AG04449 (cell line): ENCODE measurements at places on chromosomes 1 and 21.

DNA sequence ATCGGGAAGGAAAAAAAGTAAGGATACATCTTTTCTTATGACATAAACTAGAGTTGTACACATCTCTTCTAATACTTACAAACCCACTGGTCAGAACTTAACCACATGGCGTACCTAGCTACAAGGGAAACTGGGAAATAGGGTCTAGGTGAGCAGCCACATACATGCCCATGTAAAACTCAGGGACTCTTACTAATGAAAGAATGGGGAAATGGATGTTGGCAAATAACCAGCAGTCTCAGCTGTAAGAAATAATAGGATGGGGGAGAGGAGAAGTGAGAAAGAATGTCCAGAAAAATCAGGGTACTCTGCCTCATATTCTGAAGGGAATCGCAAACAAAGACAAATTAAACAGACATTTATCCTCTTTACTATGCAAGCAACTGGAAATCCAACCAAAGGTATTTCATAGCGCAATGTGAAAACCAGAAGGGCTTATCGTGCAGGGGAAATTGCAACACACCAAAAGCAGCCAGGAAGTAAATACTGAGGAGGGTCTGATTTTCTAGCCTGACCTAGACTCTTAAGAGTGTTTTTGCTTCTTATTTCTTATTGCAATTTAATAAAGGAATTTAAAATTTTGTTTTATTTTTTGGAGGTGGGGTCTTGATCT lies 17.5 kb downstream of the GTF2B start:
- DNase-seq: no peak

DNA sequence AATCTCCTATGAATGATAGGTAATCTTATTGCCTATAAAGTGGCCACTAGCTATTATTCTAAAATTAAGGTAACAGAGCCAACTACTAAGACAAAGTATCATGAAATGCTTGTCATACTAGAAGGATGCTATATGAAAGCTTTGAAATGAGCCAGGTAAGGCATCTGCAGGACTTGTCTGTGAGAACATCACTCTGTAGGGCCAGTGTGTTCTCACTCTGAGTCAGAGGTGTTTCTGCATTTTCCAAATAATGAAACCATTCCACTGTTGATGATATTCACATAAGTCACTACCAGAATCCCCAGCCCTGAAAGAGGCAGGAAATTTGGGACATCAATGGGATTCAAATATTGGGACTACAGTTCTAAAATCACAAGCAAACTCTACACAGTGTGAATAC lies 25.8 kb upstream of the GBP5 start:
- DNase-seq: no peak

DNA sequence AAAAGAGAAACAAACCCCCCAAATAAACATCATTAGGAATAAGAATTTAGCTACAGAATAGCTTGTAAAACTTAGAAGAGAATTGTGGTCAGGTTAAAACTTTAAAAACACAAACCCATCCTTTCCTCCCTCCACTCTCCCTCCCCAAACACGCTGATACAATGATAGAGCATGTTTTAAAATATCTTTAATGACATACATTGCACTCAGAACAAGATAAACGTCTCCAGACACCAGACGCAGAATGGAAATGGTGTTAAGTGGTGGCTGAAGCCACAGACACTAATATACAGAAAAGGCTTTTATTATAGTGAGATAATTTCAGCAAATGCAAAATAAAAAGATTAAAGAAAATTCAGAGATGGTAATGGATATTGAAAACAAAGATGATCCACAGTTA lies 58.9 kb upstream of the SAMD13 start:
- DNase-seq: no peak

GRCh38 chr1:65360648-65361047 lies 51.3 kb downstream of the DNAJC6 start:
- no peak for DNase-seq

- DNase-seq: no peak
These were observed 6.2 kb downstream of the C1orf210 start for GRCh38 chr1:43279161-43279560.

DNA sequence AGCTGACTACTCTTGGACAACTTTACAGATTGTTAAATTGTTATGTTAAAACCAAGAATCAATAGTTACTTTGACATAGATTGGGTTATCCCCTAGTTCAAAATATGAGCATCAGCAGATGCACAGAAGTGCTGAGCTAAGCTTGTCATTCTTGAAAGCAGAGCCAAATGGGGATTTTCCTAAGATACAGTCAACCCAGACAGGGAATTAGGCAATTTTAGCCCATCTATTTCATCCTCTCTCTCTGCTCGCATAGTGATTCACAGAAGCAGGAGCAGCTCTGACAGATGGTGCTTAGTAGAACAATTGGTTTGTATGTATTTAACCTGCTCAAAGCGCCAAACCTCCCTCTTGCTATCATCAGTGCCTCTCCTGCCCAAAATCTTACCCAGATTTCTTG lies 27.9 kb upstream of the PRRC2C start:
- DNase-seq: no peak

DNA sequence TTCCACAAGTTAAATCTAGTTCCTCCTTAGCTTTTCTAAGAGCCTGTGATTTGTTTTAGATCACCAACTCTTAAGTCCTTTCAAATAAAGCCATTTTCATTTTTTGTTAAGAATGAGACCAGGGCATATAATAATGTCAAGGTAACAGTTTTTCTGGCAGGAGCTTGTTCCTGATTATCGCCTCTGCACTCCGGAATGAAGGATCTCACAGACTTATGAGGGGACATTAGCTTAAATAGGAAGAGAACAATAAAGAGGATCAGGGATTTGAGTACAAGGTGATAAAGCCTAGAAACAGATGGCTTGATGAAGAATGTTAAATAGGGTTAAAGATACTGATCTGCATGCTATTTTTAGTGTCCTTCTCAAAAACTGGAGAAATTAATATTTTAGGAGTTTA lies 13.6 kb upstream of the OTUD7B start:
- no peak for DNase-seq

GRCh38 chr1:109984190-109984455 lies 442 bp upstream of the AHCYL1 start:
- no peak for DNase-seq

DNA sequence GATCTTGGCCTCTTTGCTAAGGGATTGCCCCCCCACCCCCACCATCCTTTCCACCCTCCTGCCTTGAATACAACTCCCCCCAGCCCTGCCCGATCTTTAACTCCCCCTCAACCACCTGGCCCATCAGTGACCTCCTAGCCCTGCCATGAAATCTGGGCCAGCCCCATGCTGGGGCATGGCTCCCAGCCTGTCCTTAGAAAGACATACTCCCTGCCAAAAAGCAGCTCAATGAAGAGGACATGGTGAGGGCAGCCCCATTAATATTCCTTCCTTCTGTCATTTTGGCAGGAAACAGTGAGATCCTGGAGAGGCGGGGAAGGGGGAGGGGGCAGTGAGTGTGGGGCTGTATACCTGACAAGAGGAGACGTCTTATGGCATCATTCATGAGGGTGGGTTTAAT lies 66.8 kb upstream of the DISP3 start:
- DNase-seq: no peak

GRCh38 chr1:16906873-16907272 lies 11.1 kb downstream of the RNU1-2 start:
- DNase-seq: no peak

- DNase-seq: no peak
These were observed 50.5 kb downstream of the ABL2 start for GRCh38 chr1:179178950-179179349.

DNA sequence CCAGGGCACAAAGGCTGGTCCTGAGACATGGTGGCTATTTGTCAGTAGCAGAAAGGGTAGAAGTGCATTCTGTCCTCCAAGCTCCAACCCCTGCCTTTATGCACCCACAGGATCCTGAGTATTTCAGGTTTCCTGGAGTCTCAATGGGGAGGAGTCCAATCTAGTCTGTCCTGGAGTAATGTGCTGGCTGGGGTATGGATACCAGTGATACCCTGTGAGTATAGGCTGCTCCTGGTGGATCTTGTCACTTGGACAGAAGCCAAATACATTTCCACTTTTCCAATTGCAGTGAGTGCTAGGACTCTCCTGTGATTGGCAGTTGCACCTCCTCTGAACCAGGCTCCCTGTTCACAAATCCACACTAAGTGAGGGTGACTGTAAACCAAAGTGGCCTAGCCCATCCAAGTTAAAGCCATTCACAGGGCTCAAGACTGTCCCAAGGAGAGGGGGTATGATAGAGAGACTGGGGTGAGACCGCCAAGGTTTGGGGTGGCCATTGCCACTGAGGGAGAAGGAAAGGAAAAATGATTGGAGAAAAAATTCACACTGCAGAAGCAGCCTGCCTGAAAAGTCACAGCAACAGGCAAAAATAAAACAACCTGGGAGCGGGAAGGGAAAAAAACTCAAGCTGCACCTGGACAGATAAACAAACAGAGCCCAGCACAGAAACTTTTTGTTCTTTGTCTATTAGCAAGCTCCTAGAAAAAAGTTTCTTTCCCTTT lies 163.4 kb upstream of the ETV3 start:
- DNase-seq: no peak

- no peak for DNase-seq
These were observed 56.0 kb upstream of the CITED4 start for GRCh38 chr1:40917995-40918711.

DNA sequence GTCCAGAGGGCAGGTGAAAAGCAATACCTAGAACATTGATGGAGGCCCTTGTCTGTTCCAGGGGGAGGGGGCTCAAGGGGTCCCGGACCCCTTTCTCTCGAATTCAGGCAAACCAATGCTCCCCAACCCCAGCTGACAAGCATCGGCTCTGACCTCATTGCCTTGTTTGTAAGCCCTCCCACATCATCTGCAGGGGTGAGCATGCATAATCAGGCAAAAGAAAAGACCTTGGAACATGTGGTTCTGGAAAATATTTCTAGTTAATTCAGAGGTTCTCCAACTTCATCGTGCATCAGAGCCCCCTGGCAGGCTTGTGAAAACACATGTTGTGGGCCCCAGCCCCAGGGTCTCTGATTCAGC lies 231.3 kb downstream of the TOMM20 start:
- no peak for DNase-seq

GRCh38 chr1:208332774-208333126 lies 88.6 kb upstream of the PLXNA2 start:
- no peak for DNase-seq

- DNase-seq: peak; percentile 90
These were observed 43.5 kb downstream of the ALPL start for GRCh38 chr1:21552715-21553114.

GRCh38 chr1:206713910-206714312 lies 29.2 kb downstream of the MAPKAPK2 start:
- DNase-seq: no peak

DNA sequence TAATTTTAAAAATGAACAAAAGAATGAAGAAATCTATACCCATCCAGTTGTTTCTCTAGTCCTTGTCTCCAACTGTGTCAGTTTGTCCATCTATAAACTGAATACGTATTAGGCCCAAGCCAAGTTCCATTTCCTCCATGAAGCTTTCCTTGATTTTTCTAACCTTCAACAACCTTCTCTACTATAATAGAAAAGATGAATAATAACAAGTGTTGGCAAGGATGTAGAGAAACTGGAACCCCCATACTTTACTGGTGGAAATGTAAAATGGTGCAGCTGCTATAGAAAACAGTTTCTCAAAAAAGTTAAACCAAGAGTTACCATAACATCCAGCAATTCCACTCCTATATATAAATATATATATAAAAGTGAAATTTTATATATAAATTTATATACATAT lies 10.6 kb downstream of the KIAA0319L start:
- no peak for DNase-seq

GRCh38 chr21:35506352-35506751 lies 457.2 kb upstream of the RUNX1 start:
- DNase-seq: peak; percentile 19
